ENCODE measurements at places on chromosomes 6 and 20.
A peak's percentile ranks its signal among the peaks of the same experiment; 100 is the strongest.

DNA sequence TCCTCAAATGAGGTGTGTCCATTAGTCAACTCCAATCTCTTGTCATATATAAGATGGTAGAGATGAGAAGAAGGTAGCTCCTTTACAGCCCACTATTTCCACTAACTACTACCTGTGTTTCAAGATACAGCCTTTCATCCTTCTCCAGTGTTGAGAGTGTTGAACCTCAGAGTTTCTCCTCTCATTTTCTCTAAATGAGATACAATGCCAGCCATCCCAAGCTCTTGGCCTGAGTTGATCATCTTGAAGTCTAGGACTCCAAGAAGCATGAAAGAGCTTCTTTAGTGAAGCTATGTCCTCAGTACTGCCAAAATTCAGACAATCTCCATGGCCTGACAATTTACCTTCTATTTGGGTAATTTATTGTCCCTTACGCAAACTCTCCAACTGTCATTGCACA, 548 bp upstream of the HLA-DRA start:
- DNase-seq: no peak

- DNase-seq: no peak
These were observed 18.6 kb upstream of the MICB start for GRCh38 chr6:31479151-31479932.

GRCh38 chr6:129747588-129748112, 37.7 kb upstream of the ARHGAP18 start:
- DNase-seq: no peak

DNA sequence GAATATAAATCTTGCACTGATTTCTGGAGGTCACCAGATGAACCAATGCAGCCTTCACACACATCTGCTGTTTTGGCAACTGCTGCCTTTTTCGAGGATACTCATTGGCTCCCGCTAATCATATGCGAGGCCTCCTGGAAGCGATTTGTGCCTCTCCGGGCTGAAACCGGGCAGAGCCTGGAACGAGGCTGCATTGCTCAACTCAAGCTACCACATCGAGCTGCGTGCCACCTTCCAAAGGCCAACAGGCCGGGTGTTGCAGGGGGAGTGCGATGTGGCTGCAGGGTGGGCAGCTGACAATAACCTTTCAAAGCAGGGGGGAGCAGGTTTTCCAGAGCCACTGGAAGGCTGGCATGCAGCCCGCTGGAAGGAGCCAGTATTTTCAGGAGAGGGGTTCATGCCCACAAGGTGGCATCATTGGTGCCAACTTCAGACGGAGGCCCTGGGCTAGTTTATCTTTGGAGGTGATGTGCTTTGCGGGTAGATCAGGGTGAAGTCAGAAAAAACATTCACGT, 122.6 kb upstream of the IFNGR1 start:
- peak; percentile 7 for DNase-seq

- DNase-seq: peak; percentile 65
These were observed 1.4 kb upstream of the TRIM39 start for GRCh38 chr6:30325150-30325872.

DNA sequence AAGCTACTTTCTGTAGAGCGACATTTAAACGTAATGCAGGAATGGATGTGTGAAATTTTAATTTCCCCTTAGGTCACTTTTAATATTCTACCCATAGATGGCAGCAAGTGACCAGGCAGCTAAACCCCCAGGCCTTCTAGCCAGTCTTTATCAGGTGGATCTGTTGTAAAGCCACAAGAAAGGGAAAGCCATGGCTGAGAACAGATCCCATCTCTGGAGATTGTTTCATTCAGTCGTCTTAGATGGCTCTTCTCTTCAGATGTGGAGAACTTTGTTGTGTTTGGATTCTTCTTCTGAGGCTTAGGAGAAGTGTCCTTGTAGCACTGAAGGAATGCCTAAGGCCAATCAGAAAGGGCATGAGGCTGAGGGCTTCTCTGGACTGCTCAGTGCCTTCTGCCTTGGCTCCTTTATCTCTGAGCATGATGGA, 15.8 kb upstream of the RNF182 start:
- peak; percentile 2 for DNase-seq

DNA sequence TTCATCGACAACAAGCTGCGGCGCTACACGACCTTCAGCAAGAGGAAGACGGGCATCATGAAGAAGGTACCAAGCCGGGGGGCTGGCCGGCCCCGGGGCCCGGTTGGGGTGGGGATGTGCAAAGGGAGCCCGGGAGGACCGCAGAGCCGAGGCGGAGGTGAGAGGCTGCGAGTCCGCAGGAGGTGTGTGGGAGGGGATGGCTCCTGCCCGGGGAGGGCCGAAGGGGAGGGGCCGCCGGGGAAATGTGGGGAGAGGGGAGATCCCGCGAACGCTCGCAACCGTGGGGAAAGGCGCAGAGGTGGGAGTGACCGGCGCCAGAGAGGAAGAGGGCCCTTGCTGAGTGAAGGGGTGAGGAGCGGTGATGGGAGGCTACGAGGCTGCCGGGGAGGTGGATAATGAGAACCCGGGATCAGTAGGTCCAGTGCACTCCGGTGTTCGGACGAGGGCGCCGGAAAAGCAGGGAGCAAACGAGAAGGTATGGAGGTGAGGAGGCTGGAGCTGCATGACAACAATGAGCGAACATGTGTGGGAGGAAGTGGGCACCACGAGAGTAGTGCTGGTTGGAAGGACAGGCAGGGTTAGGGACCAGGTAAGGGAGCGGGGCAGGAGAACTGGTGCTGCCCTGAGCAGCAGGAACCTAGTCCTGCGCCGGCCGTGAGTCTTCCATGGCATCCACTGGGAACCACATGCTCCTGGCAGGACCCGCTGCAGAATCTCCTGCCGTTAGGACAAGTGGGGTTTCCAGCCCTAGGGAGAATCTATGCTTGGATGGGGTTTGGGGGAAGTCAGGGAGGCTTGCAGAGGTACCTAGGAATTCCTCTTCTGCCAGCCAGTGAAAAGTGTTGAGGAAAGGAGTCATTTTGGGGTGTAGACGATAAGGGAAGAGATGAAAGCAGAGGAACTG, 1.3 kb downstream of the SRF start:
- peak; percentile 21 for DNase-seq

- DNase-seq: no peak
These were observed 232.3 kb downstream of the PRL start for GRCh38 chr6:22064558-22064957.

- no peak for DNase-seq
These were observed 183.1 kb downstream of the PRDM13 start for GRCh38 chr6:99789767-99790166.

DNA sequence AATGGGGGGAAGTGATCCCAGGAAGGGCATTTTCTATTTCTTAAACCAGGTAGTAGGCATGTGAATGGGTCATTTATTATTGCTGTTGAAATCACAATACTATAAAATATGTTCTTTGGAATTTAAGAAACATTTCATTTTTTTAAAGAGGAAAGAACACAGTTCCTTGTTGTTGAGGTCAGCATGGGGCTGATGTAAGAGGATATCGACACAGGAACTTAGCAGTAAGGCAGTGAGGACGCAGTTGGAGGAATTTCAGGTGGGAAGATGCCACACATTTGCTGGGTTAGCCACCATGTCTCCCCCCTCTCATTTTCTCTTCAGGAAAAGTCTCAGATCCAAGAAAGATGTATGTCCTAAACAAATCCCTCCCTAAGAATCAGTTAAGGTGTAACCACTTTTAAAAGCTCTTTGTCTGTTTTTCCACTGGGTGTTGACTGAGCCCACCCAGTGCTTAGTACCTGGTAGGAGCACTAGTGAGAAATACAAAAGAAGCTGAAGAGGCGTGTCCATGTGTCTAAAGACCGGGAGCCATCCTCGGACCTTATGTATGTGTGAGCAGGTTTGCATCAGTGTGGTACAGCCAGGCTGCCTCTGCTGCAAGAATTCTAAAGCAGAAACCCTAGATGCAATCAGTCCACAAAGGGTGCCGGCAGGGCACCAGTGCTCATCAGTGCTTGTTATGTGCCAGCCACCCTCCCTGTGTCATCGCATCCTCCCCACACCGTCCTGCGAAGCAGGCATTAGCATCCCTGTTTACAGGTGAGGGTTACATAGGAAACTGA, 98.9 kb downstream of the TCP11 start:
- no peak for DNase-seq

DNA sequence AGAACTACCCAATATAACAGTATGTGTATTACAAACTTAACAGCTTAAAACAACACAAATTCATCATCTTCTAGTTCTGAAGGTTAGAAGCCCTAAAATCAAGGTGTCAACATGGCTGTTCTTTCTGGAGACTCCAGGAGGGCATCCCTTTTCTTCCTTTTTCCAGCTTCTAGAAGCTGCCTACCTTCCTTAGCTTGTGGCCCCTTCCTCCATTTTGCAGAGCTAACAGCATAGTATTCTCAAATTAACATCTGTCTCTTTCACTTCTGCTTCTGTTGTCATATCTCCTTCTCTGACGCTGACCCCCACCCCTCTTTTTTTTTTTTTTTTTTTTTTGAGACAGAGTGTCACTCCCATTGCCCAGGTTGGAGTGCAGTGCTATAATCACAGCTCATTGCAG, 52.8 kb upstream of the AKIRIN2 start:
- no peak for DNase-seq

DNA sequence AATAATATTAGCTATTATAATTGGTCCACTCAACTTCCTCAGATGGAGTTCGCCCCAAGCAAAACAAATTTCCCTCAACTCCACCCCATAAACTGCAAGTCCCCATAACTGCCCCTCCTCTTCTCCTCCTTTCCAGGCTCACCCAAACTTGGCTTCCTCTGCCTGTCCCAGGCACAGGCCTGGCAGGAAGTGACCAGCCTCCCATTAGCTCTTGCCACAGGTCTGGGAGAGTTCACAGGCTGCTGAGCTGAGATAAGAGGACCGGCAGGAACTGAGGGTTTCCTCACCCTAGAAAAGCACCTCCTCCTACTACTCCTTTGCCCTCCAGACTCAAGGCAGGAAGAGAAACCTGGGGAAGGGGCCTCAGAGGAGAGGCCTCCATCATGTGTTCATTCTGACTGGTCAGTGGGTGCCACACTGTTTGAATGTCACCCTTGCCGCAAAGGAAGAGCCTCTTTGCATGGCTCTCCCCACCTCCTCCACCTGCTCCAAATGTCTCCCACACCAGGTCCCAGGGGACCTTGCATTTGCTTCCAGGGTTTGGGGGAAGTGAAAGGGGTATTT, 24.5 kb upstream of the SMIM29 start:
- no peak for DNase-seq

DNA sequence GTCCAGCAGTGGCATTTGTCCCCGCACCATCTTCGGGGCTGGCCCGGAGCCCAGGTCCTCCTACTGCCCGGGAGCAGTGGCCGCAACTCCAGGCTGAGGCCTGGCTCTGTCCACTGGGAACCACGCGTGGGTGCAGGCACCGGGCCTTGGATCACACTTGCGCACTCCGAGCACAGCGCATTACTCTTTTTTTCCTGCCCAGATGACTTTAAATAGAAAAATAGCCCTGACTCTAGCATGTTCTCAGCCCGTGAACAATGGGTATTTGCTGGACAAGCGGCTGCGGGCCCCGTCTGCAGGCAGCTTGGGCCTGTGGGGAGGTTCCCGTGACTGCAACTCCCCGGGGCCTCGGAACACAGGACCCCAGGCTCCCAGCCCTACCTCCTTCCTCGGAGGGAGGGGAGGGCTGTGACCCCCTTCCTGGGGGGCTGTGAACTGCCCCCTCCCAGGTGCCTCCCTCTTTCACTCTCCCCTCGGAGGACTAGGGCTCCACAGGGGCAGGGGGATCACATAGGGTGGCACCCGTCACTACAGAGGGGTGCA, 162.2 kb downstream of the TBXT start:
- no peak for DNase-seq

DNA sequence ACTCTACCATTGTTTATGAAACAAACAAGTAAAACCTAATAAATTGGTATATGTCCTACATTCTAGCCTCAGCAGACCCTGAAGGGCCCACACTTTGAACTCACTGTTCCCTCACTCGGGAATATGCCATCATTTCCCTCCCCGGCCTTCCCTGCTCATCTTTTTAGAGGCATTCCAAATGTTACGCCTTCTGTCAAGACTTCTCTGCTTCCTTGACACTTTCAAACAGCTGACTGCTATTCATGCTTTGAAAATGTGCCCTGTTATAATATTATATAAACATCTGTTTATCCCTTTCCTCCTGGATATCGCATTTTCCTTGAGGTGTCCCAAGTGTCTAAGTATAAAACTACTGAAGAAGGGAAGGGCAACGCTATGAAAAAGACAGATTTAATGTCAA, 249.5 kb upstream of the THEMIS start:
- no peak for DNase-seq

DNA sequence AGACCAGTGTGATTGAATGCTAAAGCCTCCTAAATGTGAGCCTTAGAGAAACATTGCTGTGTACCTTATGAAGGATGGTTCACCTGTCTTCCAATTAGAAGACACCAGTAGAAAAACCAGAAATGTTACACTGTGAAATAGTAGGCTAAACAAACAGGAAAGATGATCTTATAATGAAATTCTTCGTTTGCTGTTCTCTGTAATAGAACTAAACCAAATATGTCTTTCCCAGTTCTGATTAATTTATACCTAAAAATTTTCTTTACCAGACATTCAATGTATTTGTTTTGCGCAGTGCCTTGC, 114.8 kb downstream of the RTN4IP1 start:
- DNase-seq: no peak

DNA sequence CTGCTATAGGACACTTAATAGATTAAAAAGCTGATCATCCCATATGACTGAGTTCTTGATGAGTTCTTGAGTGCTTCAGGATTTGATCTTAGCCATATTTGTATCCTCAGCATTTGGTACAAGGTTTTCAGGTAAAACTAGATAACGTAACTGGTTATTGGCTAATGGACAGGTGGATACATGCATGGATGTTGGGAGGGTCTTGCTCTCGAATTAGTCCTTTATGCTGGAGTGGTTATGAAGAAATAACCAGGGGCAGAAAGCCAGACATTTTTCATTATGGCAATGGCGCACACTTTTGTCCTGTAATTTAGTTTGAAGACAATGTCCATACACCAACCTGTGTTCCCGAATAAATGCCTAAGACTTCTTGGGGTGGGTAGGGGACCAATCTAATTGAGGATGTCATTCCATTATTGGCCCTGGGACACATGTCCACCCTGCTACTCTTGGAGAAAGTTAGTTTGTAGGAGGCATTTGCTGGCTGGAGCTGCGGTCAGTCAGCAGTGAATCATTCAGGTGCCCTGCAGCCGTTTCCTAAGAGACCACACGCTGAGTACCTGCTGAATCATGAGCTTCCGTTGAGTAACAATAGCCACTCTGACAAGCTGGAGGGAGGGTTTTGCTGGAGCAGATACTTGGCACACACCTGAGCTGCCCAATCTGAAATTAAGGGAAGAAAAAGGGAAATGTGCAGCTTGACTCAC, 194.4 kb downstream of the FOXA2 start:
- DNase-seq: no peak

GRCh38 chr20:54995553-54995952, 520.2 kb downstream of the DOK5 start:
- no peak for DNase-seq

DNA sequence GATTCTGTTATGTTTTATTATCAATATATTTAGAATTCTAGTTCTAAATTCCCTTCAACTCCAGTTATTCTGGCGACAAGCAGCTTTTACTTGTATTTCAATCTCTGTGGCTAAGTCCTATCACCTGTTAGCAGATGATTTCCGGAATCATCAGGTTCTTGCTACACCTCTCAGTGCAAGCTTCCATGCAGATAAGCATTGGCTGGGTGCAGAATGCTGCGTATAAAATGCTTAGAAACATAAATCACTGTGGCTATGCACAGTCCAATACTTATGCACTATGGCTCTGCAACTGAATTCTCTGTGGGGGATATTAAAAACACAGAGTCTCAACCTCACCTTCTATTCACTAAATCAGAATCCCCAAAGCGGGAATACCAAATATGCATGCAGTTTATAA, 720.0 kb downstream of the EYS start:
- DNase-seq: no peak

GRCh38 chr20:41335591-41335990, 5.0 kb upstream of the LPIN3 start:
- no peak for DNase-seq

GRCh38 chr6:42224222-42225028, 6.8 kb upstream of the MRPS10 start:
- no peak for DNase-seq
